Hematopoietic multipotent progenitor cell treated with erythropoietin and hydrocortisone succinate and interleukin-3 and kit ligand, for 8 days (in vitro differentiated cells): ENCODE measurements at places on chromosomes 5 and 9.

DNA sequence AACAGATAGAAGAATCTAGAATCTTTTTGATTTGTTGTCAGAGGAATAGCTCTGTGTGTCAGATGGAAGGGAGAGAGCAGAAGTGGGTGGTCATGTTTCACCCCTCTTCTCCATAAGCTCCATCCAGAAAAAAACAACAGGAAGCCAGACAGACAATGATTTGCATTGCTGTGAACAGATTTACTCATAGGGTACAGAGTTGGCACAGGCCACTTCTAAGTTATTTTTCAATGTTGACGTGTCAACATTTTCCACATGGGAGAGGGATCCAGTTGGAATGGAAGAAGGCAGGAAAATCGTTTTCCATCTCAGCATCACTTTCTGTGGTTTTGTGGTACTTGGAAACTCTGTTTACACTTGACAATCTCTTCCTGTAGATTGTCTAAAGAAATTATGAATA, 86.7 kb downstream of the INSYN2B start:
- no peak for DNase-seq

DNA sequence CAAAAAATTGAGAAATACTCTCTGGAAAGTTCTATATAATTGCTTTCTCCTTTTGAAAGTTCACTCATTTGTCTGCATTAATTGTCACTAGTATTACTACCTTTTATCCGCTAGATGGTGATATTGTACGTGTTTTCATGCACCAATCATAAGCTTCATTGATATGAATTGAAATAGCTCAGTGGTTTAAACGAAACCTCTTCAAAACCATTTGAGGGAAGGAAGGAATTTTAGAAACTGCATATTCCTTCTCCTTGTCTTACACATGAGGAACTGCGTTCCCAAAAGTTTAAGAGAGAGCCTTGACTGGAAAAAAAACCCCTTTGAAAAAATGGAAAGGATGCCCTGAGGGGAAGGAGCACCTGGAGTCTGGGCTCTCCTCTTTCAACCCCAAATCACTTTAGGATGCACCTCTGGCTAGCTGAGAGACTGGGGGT, 98.6 kb downstream of the YTHDC2 start:
- DNase-seq = peak; percentile 49

GRCh38 chr5:107337281-107337680, 333.5 kb downstream of the EFNA5 start:
- no peak for DNase-seq

DNA sequence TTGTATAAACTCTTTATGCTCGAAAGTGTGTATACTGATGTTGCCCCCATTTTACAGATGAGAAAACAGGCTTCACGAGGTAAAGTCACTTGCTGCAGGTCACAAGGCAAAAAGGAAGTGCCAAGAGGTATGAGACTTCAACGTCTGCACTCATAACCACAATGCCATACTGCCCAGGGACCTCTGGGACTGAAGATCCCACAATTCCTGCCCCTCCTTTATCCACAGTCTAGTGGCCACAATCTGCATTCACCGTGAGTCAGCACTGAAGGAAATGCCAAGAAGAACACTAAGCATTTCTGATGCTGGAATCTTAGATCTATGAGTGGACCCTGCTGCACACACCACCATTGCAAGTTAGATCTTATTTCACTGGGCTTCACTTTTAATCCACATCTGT, 37.3 kb downstream of the MED27 start:
- DNase-seq = peak; percentile 31

- no peak for DNase-seq
These were observed 26.1 kb downstream of the AP3B1 start for GRCh38 chr5:78268356-78268755.

DNA sequence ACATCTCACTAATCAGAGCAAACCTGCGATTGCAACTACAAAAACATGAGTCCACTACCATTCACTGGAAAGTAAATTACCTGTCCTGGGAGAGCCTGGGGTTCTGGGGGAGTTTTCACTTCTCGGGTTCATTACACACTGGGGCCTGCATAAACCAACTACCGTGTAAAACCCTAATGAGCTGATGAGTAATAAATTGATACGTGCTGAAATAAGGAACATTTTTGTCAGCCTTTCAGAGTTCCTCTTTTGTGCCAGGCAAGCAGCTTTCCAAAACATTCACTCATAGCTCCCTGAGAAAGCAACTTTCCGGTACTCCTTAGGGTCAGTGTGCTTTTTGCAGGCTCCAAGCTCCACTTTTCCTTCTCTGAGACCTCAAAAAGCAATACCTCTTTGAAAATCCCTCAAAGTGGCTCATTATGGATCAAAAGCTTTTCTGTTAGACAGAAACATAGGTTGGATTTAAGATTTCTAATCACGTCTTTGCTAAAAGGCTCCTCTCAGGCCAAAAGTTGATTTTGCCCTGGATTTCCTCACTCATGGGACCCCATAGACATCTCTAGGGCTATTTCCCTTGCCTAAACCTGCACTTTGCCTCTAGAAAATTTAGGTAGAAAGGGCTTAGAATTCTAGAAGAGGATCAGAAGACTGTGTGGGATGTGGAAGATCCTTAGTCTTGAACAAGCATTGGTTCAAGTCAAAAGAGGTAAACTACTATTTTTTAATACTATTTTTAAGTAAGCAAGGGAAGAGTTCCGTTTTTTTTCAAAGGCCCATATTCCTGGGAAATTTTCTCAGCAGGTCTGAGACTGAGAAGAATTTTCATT, 74.8 kb downstream of the ST8SIA4 start:
- DNase-seq = no peak

DNA sequence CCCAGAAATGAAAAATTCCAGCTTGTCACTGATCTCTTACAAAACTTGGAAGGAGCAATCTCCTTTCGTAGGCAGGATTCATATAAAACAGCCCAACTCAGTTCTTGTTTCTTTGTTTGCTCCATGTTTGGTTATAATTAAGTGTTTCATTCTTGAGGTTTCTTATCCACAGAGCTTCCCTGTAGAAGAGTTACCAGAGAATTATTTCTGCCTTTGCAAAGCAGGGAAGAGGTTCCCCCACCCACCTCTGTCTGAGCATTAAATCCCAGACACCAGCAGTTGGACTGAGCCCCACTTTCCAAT, 34.1 kb upstream of the RAI14 start:
- DNase-seq = no peak

GRCh38 chr9:94861589-94862272, 135.2 kb downstream of the AOPEP start:
- DNase-seq = no peak

DNA sequence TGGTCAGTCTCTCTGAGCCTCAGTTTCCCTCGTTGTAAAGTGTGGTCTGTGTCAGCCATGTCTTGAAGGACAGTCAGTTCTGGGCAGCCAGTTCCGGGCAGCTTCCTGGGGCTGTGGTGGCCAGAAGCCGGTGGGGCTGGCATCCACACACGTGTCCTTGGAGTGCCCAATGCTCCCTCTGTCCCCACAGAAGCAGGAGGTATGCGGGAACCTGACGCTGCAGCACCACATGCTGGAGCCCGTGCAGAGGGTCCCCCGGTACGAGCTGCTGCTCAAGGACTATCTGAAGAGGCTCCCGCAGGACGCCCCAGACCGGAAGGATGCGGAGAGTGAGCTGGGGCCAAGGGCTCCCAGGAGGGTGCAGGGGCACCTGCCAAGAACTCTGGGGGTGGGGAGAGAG, 48.4 kb upstream of the SUSD3 start:
- DNase-seq = no peak

DNA sequence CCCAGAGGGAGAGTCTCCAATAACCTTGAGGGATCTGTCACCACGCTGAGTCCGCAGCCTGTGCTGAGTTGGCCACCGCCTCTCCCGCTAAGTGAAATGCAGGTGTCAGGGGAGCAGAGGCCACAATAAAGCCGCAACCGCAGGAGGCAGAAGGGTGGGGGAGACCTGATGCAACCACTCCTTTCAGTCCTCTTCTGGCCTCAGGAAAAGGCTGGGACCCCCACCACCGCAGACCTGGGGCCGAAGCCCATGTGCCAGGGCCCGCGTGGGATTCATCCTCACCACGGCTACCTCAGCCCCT, 576 bp downstream of the MAP1B start:
- no peak for DNase-seq

DNA sequence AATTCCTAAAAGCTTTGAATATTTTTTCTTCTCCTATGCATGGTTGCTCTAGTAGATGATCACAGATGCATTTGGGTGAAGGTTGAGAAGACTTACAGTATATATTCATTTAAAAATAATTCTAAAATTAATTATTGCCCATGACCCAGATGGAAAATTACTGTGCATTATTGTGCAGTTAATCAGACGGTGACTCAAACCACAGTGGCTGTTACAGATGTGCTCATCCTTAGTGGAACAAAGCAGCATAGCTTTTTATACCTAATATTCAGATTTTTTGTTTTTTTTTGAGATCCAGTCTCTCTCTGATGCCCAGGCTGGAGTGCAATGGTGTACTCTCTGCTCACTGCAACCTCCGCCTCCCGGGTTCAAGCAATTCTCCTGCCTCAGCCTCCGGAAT, 10.7 kb downstream of the OR2V1 start:
- no peak for DNase-seq

DNA sequence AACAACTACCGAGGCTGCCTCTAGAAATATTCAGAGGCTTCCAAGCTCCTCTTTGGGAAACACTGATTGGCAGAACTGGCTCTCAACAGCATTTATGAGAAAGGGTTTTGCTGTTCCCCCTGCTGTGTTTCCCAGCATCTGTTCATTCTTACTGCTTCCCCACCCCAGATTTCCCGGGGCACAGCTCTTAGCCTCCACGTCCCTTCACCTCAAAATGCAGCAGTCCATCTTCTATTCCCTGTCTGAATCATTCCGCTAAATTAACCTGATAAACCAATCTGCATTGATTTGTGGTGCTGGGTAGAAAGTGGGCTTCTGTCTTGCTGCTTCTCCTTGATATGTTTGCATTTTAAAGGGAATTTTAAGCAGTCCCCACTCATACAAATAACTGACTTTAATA, 67.4 kb downstream of the PLK2 start:
- DNase-seq = no peak

DNA sequence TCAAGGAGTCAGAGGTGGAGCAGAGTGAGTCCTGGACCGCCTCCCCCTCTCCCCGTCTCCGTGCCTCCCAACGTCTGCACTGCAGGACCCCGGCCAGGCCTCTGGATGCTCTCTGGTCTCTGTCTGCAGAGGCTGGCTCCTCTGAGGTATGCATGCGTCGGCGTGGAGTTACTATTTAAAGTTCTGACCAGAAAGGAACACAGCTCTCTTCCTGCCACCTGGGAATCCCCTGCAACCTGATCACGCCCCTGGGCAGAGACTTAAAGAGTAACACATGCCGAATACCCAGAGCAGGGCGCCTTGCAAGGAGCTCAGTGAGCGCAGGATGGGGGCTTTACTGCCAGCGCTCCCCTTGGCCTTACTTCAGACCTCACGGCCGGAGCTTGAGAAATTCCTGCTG, 16.0 kb downstream of the ANXA6 start:
- no peak for DNase-seq

GRCh38 chr9:132672413-132672690, 2.1 kb downstream of the GTF3C4 start:
- no peak for DNase-seq

- no peak for DNase-seq
These were observed 96.1 kb upstream of the NFIL3 start for GRCh38 chr9:91519520-91520277.

DNA sequence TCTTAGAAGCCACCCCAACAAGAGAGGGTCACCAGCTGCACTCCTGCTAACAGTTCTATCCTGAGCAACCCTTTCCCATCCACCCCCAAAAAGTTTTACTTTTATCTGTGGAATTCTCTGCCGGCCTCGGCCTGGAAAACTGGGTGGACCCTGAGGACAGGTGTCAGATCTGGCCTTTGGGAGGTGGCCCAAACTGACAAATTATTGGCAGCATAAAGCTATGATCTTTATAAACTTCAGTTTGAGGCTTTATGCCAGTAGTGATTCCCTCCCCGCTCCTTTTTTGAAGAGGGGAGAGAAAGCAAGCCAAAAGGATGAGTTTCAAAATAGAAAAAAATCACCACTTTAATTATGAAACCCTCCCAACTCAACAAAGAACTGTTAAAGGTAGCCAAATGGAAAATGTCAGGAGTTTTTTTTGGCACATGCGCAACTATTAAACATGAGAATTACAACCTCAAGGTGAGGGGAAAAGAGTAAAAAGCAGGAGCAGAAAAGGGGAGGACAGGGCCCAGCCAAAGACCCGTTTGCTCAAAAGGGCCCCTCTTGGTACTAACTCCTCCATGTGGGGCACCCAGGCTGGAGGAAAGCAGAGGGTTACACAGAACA, 49.4 kb downstream of the FBXW11 start:
- no peak for DNase-seq

DNA sequence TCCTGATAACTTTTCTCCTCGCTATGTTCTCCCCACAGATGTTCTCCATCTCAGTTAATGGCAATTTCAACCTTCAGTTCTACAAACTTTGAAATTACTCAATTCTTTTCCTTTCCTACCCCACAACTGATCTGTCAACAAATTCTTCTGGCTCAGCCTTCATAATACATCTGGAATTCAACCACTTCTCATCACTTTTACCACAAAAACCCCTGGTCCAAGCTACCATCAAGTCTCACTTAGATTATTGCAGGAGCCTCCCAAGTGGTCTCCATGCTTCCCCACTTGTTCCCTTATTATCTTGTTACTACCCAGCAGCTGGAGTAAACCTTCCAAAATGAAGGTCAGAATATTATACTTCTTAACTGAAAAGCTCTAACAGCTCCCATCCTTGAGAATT, 110.1 kb downstream of the FBN2 start:
- no peak for DNase-seq

DNA sequence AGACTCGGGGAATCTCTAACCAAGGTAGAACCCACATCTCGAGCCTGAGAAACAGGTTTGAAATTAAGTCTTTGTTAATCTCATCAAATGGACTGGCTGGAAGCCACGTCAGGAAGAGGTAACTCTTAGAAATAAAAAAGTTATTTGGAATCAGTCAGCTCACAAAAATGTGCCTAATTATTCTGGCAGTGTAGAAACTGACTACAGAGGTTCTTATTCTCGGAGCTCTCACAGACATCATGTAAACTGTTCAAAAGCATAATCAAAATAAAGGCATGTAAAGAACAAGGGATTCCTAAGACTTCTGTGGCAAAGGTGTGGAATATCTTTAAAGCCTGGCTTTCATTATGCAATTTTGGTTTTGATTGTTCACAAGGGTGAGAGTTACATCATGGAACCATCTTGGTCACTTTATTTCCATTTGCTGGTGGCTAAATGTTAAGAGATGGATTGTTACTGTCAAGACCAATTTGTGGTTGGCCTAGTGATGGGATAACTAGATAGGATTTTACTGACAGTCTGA, 85.1 kb downstream of the OTULIN start:
- no peak for DNase-seq

DNA sequence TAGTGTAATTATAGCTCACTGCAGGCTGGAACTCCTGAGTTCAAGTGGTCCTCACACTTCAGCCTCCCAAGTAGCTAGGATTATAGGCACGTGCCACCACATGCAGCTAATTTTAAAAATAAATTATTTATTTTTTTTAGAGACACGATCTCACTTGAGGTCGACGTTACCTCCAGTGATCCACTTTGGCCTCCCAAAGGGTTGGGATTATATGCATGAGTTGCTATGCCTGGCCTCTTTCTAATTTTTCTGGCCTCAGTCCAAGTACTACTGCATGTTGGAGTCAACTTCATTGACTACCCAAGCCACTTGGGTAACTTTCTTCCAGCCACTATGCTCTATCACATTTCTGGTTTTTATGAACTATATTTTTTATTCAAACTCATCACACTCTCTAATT, 148.3 kb downstream of the EFNA5 start:
- DNase-seq = no peak

- DNase-seq = no peak
These were observed 268.9 kb downstream of the PIK3R1 start for GRCh38 chr5:68484307-68485068.
